Smooth muscle cell of the brain vasculature (primary cell): ENCODE measurements at places on chromosomes 1 and 21.

GRCh38 chr1:88140325-88140724 is 543.7 kb upstream of the PKN2 start:
- no peak for DNase-seq

- DNase-seq: no peak
Observed at GRCh38 chr1:77371396-77371795, 89.6 kb downstream of the AK5 start.

DNA sequence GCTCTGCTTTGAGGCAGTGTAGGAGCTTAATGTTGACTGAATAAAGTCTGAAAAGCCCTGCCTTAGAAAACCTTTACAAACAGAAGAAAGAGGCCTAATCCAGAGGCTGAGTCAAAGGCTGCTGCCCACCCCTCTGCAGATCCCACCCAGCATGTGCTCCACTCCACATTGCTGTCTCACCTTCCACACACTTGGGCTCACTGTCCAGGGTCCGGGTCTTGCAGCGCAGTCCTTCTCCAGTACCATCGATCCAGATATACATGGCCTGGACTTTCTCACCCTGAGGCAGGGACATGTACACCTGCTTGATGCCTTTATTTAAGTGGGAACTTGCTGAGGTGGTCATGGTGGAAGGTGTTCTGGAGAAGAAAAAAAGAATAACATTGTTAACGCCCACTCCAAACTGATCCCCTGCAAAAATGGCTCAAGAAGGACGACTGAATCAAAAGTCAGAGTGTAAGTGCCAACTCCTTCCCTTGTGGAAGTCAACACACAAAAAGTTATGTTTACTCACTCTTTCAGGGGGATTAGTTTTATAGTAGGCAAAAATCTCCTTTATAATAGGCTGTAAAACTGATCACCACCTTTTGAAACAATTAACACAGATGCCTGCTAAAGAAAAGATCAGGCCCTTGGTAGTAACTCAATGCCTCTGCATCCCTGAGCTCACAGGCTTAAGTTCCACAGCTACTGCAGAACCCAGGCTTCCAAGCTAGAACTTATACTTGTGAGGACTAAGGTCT is 3.0 kb downstream of the GLUL start:
- no peak for DNase-seq

DNA sequence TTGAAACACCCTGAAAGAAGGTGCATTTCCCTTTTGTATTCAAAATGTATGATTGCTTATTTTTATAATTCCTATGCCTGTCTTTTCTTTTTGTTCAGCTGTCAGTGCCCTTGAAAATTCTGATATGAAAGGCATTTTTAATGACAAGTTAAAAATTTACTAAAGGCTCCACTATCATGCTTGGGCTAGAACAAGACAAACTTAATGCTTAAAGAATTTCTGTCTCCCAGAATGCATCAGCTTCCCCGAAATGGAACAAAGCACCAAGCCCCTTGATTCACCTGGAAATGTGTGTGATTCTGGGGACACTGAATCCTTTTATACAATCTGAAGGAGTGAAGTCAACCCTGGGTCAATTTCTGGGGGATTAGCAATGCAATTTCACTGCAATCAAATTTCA is 457.5 kb downstream of the LMO4 start:
- DNase-seq: no peak

DNA sequence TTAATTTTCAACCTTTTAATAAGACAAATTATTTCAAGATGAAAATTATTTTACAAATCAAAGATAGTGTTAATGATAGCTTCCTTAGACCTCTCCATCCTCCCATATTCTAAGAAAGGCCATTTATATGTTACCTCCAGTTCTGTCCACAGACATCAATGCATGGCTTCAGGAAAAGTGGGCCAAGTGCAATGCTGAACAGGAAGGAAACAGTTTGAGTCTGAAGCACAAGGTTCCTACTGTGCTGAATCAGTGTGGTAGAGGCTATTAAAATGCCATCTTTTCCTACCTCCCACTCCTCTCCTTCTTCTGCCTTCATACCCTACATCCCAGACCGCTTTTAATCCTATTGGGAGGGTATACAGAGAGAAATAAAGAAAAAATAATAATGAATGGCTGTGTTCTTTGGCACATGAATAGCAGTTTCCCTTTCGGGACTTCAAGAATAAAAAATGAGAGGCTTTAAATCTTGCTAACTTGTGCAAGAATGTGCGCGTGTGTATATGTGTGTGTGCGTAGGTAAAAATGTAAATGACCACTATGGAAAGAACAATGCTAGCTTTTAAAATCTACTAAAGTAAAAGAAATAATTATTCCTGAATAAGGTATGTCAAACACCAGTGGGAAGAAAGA is 62.6 kb upstream of the C1orf105 start:
- DNase-seq: no peak

DNA sequence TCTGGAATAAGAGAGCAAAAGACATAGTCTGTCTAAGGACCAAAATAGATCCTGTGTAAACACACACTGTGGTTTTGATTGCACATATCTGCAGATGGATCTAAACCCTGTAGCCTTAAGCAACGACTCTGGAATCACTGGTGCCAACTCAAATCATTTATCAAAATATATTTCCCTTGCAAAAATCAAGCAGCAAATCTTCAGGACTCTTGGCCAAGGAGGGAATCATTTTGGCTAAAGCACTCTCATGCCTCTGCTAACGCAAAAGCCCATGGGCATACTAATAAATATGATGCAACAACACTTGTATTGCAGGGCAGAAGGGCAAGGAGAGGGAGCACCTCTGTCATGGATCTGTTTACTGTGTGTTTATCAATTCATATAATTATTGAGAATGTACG is 155.4 kb upstream of the DUSP10 start:
- DNase-seq: no peak

DNA sequence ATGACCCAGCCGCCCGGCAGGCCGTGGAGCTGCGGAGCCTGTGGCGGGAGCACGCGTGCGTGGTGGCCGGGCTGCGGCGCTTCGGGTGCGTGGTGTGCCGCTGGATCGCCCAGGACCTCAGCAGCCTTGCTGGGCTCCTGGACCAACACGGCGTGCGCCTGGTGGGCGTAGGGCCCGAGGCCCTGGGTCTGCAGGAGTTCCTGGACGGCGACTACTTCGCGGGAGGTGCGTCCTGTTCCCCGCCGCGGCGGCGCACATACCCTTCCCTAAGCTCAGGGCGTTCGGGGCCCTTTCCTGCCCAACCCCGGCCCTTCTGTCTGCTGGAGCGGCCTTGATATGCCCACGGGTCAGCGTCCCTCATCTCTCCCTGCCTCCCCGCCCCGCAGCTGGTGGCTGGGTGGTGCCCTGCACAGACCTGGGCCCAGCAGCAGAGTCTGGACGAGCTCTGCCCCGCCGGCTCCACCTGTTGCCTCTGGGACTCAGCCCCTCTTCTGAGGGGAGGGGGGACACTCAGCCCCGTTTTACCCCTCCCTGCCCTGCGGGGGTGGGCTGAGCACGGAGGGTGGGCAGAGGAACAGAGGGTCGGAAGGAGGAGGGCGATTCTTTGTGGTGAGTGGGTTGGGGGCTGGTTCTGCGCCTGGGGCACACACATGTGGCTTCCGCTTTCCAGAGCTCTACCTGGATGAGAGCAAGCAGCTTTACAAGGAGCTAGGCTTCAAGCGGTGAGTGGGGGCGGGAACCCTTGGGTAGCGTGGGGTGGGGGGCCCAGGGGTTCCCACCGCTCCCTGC is 688 bp downstream of the PRXL2B start:
- no peak for DNase-seq

DNA sequence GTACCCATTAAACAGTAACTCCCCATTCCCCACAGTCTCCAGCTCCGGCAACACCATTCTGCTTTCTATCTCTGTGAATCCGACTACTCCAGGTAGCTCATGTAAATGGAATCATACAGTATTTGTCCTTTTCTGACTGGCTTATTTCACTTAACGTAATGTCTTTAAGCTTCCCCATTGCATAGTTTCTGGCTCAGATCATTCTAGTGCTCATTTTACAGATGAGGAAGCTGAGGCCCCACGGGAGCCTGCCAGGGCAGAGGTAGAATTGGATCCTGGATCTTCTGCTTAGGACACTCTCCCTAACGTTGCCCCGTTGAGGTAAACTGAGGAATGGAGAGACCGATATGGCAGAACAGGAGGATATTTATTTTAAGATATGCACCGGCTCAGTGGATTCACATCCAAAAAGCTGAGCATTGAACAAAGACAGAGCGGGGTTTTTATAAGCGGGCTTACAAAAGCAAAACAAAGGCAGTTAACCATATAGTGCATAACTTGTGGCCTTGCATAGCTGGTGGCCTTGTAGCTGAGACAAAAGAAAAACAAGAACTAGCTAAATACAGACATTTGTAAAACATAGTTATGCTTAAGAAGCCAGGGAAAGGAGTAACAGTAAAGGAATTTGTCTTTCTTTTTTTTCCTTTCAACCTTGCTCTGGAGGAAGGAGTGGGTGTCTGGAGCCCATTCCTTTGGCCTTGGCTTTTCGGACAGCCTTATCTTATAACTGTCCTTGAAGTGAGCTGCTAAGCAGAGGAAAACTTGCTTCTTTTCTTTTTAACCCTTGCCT is 15.3 kb upstream of the KLHDC8A start:
- peak; percentile 45 for DNase-seq

GRCh38 chr1:80221319-80221718 is 1214.8 kb upstream of the ADGRL4 start:
- no peak for DNase-seq

DNA sequence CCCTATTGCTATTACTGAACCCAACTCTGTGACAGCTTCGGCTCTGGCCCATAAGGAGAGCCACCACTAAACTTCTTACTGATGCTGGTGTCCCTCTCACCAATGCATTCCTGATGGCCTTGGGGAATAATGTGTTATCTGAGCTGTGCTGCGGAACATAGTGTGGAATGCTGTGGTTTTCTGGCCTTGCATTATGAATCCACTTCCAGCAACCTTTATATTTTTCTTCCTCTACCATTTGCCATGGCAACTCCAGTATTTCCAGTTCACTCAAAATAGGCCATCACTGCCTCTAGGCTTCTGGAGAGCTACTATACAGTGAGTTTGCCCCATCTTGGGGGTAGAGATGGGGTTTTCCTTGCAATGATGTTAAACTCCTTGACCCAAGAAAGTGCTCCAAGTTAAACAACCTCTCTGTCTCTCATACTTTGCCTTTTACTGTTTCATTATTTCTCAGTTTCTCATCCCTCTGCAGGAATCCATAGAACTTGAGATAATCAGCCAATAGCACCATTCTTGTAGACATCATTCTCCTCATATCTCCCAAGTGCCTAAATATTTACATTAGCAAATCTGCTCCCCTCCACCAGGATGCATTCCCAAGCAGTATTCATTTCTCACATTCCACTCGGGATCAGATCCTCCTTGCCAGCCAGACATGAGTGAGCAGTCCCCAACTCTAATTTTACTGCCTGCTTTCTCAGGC is 11.1 kb upstream of the RAVER2 start:
- DNase-seq: no peak

- no peak for DNase-seq
Observed at GRCh38 chr1:10958614-10959013, 53.8 kb upstream of the TARDBP start.

GRCh38 chr1:61190618-61191432 is 108.5 kb downstream of the NFIA start:
- no peak for DNase-seq

DNA sequence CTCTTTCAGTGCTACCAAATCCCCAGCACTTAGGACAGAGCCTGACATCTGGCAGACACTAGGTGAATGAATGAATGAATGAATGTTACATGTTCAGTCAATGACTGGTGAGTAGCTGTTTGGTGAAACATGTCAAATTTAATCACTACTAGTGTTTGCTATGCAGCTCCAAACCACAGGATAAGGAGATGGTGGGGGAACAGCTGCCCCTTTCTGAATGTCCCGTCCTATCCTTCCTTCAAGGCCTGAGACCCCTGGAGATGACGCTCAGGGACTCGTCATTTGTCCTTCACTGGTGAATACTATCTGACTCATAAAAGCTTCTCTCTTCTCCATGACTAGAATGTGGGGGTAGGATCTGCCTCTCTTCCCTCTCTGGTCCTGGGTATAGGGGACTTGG is 175.4 kb downstream of the HIVEP3 start:
- DNase-seq: no peak

- DNase-seq: no peak
Observed at GRCh38 chr1:8947127-8947691, 1.5 kb downstream of the CA6 start.

GRCh38 chr1:38068220-38068979 is 21.8 kb upstream of the POU3F1 start:
- no peak for DNase-seq

DNA sequence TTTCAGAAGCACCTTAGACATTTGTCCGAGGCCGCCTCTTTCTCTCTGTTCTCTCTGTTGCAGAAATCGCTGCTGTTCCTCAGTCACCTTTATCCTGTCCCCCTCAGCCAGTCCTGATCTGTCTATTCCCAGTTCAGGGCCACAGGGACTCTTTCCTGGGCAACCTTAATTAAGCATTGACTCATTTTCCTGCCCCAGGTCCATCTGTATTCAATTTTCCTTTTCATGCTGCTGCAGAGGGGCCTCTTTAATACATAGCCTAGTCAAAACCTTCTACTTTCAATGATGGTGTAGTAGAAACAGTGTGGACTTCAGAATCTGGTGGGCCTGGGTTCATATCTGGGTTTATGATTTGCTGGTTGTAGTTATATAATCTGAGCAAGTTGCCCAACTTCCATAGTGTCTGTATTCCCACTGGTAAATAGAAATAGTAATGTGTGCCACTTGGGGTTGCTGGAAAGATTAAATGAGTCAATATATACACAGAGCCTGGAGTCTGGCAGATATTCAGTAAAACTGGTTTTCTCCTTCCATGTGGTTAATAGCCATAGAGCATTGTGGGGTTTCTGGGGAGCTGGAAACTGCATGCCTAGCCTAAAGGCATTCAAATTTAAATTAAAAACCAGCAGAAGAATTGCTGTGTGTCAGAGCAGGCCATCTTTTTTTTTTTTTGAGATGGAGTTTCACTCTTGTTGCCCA is 4.5 kb downstream of the TRAF5 start:
- no peak for DNase-seq

DNA sequence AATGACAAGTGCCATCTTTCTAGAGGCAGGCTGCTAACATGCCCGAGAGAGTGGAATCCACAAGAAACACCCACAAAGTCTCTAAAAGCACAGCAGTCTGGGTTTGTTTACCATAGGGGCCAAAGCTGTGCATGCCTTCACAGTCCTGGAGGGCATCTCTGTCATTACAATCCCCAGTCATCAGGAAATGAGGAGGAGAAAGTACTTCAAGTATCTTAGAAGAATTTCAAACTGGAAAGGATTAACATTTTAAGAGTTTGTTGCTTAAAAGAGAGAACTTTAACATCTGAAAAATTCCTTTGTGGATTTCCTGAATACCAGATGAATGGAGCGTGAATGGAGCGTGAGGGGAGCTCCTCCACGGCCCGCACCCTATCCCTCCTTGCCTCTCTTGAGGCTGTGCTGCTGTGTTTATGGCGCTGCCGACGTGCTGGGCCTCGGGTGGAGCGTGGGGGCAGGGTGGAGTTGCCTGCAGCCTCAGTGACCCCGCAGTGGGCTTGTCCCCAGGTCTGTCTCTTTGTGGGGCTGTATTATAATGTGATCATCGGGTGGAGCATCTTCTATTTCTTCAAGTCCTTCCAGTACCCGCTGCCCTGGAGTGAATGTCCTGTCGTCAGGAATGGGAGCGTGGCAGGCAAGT is 23.3 kb downstream of the SLC6A17 start:
- DNase-seq: no peak

GRCh38 chr1:94260635-94261387 is 23.4 kb upstream of the ARHGAP29 start:
- DNase-seq: no peak

GRCh38 chr1:32521165-32521564 is 18.1 kb upstream of the ZBTB8A start:
- no peak for DNase-seq
